ENCODE measurements at places on chromosomes 7 and 10.

DNA sequence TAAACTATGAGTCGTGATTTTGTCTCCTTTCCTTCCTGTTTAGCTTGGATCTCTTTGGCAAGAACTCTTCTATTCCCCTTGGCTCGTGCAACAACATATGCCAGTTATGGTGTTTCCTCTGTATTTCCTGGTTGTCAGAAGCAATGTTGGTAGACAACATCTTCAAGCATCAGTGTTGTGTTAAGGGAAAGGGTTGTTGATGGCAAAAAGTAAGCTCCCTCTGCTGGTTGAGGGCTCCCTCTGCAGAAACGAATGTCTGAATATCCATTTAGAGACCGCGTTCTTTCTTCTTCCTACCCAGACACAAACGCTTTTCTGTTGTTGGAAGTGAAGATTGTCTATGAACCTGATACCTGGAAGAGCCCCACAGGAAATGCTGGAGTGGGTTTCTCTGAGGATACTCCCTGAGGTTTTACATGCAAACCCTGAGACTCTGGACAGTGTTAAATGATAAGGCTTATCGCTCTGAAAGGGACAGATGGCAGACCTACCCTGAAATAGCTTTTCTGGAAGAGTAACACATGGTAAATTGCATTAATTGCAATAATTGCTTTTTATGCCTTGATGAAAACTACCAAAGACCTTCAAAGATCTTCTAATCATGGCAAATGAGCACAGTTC is 23.5 kb upstream of the C1QL3 start:
- DNase-seq, result no peak

GRCh38 chr10:27819781-27820531 is 74.3 kb upstream of the MKX start:
- DNase-seq, result no peak

DNA sequence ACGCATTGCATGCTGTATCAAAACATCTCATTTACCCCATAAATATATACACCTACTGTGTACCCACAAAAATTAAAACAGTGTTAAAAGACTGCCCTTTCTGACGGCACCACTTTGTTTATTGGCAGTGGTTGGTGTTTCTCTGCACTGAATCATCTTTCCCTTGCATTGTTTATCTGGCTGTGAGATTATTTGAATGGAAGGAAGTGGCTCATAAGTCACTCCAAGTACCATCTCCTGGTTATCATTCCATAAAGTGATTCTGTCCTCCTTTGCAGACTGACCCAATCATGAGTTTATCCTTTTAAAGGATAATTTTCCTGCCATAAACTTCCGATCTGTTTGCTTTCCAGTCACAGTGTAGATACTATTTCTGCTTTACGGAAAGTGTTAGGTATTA is 183.8 kb downstream of the CAMK1D start:
- DNase-seq, result no peak

DNA sequence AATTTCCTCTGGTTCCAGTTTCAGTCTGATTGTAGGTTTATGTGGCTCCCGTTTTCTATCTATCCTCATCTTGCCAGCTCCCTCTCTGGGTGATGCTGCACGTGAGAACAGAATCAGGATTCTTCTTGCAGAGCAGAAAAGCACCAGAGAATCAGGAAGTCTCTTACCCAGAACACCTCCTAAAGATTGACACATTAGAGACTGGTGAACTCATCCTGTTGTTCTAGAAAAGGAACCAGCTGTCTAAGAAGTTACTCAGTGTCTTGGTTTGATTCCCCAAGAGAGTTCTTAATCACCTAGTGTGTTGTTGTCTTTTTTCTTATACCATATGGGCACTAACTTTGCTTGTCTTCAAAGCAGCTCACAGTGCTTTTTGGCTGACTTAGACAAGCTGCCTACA is 152.4 kb downstream of the DGKI start:
- no peak for DNase-seq

Data from stimulated activated CD8-positive, alpha-beta memory T cell treated with anti-CD3 and anti-CD28 coated beads, Interleukin-4, amount 100 ng/mL, for 48 hours (primary cell).